ENCODE measurements at places on chromosomes 7 and 10.

- no peak for DNase-seq
These were observed 173.1 kb upstream of the AGR3 start for GRCh38 chr7:17054836-17055235.

DNA sequence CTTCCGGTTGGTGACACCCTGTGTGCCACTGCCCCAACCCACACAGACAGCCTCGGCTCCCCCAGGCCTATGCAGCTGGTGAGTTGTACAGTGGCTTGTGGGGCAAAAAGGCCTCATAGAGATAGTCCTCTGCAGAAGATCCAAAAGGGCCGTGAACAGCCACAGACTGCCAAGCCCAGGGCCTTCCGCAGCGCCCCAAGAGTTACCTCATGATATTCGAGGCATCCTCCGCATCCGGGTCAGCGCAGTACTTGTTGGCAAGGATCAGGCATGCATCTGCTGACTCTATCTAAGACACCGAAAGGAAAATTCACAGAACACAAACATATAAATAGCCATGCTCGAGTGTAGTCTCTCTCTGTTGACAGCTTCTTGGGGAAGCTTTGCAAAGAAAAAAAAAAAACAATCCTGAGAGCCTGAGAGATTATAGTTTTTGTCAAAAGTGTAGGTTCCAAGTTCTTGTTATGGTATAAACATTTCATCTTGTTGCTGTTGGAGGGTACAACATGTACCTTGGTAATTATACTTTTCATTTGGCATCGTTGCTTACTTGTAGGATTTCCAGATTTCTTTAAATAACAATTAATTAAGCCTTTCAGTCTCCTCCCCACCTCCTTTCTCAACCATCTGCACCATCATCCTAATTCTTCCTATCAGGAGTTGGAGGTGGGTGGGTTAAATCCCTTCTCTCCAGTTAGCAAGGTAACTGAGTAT is 553.0 kb downstream of the KCNMA1 start:
- DNase-seq = no peak

DNA sequence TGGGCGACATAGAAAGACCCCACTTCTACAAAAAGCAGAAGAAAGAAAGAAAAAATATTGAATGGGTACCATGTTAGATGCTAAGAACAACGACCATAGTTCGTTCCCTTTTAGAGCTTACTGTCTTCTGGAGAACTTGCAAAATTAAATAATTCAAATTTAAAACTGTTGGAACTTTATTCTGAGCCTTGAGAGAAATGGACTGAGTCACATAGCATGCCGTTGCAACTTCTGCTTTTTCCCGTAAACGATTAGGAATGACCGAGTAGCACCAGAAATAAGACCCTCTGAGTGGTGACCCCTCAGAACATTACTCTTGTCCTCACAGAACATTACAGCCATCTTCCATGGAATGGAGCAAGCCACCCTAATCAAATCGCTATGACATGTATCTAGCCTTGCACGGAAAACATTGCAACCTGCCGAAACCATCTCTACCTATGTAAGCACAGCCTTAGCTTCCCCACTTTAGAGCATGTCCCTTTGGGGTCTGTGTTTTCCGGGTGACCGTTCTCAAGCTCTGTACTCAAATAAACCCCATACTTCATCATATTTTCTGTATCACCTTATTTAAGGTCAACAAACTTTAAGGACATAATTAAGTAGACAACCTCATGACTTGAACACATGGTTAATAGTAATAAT is 179.1 kb downstream of the PRKCQ start:
- DNase-seq = no peak

DNA sequence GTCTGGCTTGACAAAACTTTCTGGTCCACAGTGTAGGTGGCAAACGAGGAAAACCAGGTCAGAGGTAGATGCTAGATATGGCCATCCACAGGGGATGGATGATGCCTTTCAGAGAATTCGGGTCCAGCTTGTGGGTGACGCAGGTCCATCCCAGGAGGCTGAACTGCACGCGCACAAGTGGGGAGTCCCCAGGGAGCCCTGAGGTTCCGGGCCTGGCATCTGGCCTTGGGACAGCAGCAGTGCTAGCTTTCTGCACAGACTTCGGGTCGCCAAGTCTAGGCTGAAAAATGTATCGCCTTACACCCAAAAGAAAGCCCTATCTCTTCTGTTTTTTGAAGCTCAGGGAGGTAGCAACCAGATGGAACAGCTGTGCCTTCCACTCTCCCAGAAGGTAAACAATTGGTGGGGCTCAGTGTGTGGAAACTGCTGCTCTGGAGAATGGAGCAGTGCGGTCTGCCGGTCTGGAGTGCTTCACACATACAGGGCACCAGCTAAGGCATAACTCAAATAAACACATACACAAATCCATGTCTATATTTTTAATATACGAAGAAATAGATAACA is 119.3 kb upstream of the ACBD5 start:
- no peak for DNase-seq

- DNase-seq = no peak
These were observed 208.7 kb downstream of the PAXIP1 start for GRCh38 chr7:154794147-154794780.

GRCh38 chr10:100791369-100792058 is 46.1 kb downstream of the PAX2 start:
- no peak for DNase-seq

DNA sequence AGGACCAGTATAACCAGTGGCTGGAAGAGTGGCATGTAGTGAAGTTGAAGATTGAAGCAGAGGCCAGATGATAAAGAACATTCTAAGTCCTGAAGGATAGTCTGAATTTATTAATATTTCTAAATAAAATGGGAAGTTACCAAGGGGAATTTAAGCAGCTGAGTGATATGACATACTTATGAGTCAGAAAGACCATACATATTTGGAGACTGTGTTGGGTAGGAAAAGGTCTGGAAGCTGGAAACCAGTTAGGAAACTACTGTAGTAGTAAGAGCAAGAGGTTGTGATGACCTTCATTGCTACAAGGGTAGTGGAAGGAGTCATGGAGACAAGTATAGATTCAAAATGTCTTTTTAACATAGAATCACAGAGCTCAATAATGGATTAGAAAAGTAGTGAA is 752.3 kb downstream of the SUGCT start:
- no peak for DNase-seq

- DNase-seq = peak; percentile 64
These were observed 7.7 kb downstream of the PON2 start for GRCh38 chr7:95427166-95427565.

- no peak for DNase-seq
These were observed 77.6 kb downstream of the FBXL13 start for GRCh38 chr7:102996957-102997356.

GRCh38 chr10:111885046-111885445 is 298.5 kb downstream of the GPAM start:
- DNase-seq = no peak

GRCh38 chr7:83934118-83934734 is 260.4 kb downstream of the SEMA3A start:
- DNase-seq = no peak

DNA sequence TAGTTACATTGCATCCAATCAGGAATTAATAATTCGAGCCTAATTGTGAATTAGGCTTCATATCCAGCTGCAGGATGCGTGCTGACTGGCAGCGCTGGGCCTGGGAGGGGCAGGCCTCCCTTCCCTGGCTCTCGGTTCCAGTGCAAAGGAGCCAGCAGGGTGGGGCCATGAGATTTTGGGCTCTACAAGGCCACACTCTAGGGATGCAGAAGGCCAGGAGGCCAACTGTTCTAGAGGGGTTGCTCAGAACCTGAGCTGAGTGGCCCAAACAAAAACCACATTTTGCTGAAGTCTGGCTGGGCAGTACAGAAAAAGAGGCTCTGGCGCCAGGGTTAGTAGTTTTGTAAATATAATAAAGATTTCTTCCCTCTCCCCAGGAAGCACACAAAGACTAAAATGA is 72.3 kb downstream of the CLEC2L start:
- no peak for DNase-seq
